ENCODE measurements at places on chromosomes 2 and 18.

DNA sequence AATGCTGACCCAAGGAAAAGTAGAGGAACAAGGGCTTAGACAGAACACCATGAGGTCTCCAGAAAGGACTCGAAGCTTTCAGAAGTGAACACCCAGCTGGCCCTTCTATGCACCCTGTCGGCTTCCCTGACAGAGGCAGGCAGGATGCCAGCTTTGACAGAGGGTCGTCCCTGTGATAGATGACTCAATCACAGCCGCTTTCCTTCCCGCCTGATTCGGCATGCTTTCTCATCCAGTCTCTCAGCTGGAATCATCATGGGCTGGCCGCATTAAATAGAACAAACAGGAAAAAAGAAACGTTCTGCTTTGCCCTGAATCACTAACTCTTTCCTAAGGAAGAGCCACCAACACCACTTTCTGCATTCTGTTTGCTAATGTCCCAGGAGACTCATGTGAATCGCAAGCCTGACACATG, 140.3 kb upstream of the RAB12 start:
- DNase-seq: no peak

GRCh38 chr2:57180042-57180567, 866.5 kb upstream of the VRK2 start:
- DNase-seq: no peak

- peak; percentile 63 for DNase-seq
Measured at GRCh38 chr2:97806738-97807618, 93.6 kb downstream of the ZAP70 start.

DNA sequence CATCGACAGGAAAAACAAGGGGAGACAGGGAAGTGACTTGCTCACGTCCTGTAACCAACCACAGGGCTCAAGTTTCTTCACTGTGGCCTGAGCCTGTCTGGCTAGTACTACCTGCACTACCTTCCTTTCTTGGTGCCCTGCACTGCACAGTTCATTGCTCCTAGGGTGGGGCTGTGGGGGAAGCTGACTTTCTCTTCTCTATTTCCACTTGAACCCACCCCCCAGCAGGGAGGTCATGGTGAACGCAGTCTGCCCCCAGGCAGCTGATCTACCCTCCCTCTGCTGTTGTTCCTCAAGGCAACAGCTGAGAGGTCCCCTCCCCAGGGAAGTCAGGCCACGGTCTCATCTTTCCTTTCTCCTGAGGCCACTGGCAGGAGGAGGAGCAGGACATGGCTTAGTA, 532.1 kb downstream of the SOX11 start:
- DNase-seq: no peak

DNA sequence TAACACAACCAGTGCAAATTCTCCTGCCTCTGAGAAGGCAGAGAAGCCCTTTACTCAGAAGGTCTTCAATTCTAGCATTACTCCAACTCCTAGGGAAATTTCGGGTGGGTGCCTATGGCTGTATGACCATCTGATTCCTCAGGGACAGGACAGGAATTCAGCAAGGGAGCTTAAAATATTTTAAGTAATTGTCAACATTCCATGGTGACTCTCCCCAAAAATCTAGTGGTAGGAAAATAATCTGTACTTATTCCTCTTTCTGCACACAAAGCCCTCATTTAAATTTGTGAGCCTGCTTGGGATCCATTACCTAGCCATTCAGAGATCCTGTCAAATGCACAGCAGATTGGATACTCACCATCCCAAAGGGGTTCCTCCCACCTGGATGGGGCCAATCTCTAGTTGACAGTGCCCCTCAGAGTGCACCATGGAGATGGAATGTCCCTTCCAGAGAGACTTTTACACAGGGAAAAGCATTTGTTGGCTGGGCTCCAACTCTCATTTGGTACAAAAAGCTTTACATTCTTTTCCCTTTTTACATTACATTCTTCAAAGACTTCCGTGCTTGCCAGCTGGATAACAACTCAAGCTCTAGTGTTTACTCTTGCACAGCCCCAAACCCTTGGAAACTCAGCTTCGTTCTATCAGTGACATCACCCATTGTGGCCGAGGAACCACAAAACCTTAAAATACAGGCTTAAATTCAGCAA, 3.1 kb upstream of the TMEM150A start:
- no peak for DNase-seq
